Common myeloid progenitor, CD34-positive (primary cell): ENCODE measurements at places on chromosomes 2 and 18.
A peak's percentile ranks its signal among the peaks of the same experiment; 100 is the strongest.

GRCh38 chr2:135056790-135057189 lies 4.7 kb downstream of the RAB3GAP1 start:
- no peak for DNase-seq

DNA sequence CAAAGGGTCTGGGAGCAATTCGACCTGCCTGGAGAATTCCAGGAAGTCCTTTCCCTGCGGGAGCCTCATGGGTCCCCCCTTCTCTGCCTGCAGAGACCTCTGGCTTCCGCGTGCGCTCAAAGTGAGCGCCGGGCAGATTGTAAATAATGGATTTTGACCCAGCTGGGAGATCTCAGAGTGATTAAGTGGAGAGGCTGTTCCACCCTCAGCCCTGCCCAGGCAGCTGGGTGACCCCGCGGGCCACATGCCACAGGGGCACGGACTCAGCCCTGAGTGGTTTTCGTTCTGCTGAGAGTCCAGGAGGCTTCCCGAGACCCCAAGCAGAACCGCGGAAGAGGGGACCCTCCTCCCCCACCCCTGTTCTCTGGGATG lies 1.2 kb downstream of the KCNG2 start:
- DNase-seq: no peak

GRCh38 chr2:217886720-217887309 lies 116.0 kb downstream of the TNS1 start:
- DNase-seq: peak; percentile 75

DNA sequence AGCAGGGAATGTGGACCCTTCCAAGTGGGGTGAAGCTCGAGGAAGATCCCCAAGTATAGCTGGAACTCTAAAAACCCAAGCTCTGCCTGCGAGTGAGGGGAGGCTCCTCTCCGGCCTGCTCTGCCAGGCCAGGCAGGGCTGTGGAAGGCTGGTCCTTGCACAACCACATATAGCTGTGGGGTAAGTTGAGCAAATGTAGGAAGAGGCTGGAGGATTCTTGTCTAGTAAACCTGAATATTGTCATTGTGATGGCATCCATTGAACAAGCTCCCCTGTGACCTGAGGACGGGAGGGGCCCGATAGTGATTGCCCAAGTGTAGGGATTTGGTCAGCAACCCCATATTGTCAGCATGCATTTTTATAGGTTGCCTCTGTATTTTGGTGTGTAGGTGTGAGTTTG lies 103.0 kb downstream of the ACKR3 start:
- no peak for DNase-seq

- DNase-seq: peak; percentile 25
Observed at GRCh38 chr2:168208652-168209051, 38.7 kb downstream of the STK39 start.
